NCI-H526 treated with DMSO at 0.1 percent for 48 hours (cell line): ENCODE measurements at places on chromosomes 12 and 14.

DNA sequence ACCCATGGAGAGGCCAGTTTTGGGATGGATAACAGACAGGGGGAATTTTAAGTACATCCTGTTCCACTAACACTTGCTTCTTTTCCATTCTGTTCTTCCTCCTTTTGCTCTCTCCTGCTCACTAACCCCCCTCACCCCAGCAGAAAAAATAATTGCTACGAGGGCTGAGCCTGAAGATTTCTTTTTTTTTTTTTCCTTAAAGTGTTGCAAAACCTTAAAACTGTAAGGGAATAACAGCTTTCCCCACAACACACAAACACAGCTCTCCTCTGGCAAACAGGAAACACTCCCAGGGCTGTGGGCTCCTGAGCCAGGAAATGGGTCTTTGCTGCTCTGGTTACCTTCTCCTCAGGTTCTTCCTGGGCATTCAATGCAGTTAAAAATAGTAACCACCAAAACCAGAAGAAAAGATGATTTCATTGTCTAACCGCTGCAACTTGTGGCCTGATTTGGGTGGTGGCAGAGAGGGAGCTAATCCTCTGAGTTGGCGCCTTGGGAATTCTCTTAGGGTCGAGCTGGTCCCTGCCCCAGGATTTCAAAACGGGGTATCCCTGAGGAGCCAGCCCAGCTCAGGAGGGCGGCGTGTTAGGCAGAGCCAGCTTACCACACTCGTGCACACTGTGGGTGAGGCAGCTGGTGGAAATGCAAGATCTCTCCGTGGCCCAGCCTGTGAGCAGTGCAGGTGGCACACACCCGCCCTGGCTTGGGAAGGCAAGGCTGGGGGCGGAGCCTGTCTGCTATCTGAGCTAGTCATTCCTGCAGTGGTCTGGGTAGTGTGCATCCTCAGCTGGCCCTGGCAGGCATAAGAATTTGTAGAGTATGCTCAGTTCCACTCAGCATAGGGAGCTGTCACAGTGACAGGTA, 17.1 kb upstream of the EMP1 start:
- peak; percentile 48 for DNase-seq

GRCh38 chr14:47442211-47442610, 233.2 kb downstream of the MDGA2 start:
- DNase-seq: peak; percentile 10

DNA sequence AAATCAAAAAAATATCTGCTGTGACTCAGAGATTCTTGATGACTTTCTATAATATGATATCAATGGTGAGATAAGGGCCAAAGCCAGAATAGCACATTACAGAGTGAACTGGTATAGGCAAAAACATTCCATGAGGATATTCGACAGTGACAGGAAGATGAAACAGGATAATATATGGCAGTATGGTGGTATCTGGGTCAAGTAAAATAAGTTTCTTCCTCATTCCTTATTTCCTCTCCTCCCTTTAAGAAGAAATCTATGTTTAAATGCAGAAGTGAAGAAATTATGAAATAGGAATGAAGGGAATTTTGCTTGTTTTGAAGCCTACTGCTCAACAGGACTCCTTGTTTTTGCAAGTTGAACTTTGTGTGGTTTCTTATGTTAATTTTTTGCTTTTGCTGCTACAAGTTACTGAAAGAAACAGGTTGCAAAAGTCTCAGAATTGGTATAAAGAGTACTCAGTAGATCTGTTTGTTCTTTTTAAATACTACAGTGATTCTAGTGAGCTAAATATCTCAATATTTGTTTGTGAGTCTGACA, 7.0 kb downstream of the ACSS3 start:
- DNase-seq: no peak

GRCh38 chr12:89821896-89822295, 113.3 kb upstream of the ATP2B1 start:
- no peak for DNase-seq

GRCh38 chr12:113860059-113860820, 105.9 kb downstream of the RBM19 start:
- DNase-seq: no peak

- DNase-seq: no peak
Observed at GRCh38 chr12:20474016-20474415, 105.7 kb downstream of the PDE3A start.

GRCh38 chr14:89826596-89826995, 127.9 kb downstream of the EFCAB11 start:
- no peak for DNase-seq

DNA sequence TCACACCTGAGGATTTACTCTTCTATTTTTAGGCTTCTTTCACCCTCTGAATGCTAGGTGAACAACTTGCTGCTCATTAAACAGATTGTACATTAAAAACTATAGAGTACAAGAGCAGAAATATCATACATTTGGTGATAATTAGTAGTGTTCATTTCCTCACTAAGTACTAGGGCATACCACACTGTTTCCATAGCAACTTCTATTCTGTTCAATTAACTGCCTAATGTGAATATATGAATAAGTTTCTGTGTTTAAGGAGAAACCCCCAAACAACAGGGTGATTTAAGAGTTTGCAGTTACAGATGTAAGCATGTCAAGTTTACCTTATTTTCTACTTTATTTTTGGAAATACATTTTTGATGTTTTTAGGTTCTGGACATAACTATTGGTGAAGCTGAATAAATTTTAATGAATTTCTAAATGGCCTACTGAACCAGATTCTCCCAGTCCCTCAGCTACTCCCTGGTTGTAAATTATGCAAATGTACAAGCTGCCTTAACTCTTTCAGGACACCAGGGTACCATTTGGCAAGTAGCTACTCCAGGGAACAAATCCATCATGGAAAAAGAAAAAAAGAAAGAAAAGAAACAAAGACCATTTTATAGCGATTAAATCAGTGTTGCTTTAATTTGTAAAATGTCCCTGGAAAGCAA, 199.8 kb upstream of the NAV3 start:
- DNase-seq: no peak

DNA sequence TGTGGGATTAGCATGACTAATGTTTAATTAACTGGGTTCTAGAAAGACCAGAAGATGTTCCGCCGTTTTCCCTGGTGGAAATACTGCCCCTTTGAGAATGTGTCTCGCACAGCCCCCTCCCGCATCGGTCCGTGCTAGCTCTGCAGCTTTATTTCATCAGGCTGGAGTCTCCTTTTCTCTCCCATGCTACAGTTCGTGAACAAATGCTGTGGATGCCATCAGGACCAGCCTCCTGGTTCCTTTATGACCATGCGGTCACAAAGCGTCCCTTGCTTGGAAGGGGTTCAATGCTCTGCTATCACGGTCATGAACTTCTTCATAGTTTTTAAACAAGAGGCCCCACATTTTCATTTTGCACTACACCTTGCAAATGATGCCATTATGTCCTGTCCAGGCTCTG, 157.7 kb upstream of the TMEM132C start:
- no peak for DNase-seq
